HT1080 (cell line): ENCODE measurements at places on chromosomes 16 and 17.

DNA sequence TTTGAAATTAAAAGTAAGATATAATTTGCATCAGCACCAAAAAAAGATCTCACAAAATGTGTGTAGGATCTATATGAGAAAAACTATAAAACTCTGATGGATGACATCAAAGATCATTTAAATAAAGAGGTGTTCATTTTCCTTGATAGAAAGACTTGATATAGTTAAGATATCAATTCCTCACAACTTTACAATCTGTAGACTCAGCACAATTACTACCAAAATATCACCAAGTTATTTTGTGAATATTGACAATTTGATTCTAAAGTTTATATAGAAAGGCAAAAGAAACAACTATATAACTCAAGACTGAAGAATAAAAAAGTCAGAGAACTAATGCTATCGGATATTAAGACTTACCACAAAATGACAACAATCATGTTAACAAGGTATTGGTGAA lies 638.9 kb downstream of the HS3ST4 start:
- no peak for DNase-seq

- DNase-seq, result no peak
Measured at GRCh38 chr16:75494661-75495075, 573 bp downstream of the CHST6 start.

GRCh38 chr16:49622084-49622390 lies 233.9 kb downstream of the ZNF423 start:
- no peak for DNase-seq

- DNase-seq, result no peak
Measured at GRCh38 chr17:81348097-81349055, 46.9 kb upstream of the BAHCC1 start.

DNA sequence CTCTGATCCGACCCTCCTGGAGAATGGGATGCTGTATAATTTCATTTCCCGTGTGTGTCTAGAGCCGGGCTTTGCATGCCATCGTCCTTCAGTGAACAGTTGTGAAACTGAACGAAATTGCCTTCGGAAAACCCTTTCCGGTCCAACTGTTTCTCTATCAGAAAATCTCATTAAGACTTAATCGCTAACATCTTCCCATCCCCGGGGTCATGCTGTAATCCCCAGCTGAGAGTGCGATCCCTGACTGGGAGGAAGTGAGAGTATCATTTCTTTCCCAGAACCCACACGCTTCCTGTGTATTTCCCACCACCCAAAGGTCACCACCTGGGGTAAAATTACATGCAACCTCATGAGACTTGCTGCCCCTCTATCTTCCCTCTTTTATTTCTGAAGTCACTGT lies 75.6 kb upstream of the RBFOX1 start:
- DNase-seq, result no peak
